ENCODE measurements at places on chromosomes 11 and 22.

GRCh38 chr11:18692941-18693760 is 5.4 kb upstream of the TMEM86A start:
- no peak for DNase-seq

- no peak for DNase-seq
Measured at GRCh38 chr11:111829185-111829968, 42.0 kb downstream of the ALG9 start.

DNA sequence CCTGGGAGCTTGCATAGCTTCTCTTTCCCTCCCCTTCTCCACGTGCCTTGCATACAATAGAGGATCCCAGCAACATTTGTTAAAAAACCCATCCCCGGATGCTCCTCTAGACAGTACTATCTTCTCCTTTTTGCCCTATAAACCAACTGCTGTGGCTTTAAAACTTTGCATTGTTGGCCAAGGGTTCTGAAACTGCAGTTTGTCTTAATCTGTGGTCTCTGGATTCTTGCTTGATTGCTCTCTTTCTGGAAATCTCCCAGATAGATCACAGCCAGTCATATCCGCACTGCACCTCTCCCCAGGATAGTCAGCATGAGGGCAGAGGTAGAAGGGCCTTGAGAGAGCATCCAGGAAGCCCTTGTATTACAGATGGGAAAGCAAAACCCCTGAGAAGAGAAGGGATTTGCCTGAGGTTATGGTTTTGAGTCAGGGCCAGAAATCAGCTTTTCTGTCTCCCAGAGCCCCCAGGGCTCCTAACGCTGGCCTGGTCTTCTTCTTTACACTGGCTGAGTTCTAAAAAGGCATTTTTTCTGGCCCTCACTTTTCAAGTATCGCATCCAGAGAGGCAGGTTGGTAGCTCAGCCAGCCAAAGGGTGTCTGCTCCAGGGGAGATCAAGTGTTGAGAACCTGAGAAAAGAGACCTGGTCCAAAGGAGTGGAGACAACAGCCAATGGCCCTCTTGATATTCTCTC is 70.6 kb downstream of the ADM start:
- no peak for DNase-seq

- no peak for DNase-seq
Measured at GRCh38 chr11:102293873-102294601, 23.2 kb upstream of the BIRC3 start.

DNA sequence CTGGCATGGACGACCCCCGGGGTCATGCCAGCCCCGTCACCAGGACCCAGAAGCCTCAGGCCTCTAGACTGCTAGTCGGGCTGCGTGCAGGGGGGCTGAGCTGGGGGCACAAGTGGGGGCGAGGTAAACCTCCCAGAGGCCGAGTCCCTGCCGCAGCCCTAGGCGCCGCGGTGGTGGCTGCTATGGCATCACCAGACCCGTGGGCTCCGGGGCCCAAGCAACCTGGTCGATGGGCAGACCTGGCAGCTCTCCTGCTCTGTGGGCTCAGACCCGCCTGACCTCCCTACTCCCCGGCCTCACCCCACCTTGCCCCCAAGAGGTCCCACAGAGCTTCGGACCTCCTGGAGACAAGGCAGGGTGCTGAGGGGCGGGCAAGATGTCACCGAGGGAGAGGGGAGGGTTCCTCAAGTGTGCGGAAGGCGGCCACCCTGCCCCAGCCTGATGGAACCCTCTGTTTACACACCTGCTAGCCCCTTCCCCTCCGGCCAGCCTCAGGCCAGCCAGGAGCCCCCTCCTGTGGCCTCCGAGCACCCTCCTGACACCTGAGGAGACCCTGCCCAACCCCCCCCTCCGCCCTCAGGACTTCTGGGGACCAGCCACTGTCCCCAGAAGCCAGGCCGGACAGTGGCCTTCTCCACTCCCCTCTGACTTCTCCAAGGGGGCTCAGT is 9.4 kb downstream of the IGF2 start:
- no peak for DNase-seq

- DNase-seq: no peak
Measured at GRCh38 chr11:33984682-33985389, 66.7 kb upstream of the CAPRIN1 start.

- no peak for DNase-seq
Measured at GRCh38 chr22:31915586-31915985, 28.7 kb upstream of the YWHAH start.

DNA sequence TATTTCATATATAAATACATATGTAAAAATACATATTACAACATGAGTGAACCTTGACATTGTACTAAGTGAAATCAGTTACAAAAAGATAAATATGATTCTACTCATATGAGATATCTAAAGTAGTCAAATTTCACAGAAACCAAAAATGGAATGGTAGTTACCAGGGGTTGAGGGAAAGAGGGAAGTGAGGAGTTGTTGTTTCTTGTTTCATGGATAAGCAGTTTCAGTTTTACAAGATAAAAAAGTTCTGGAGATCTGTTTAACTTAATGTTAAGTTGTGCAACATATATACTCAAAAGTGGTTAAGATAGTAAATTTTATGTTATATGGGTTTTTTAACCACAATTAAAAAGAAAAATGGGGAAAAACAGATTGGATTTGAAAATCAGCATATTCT is 107.7 kb downstream of the ELP4 start:
- DNase-seq: no peak

Measured in HS-27A (cell line).